ENCODE measurements at places on chromosomes 16 and 17.

DNA sequence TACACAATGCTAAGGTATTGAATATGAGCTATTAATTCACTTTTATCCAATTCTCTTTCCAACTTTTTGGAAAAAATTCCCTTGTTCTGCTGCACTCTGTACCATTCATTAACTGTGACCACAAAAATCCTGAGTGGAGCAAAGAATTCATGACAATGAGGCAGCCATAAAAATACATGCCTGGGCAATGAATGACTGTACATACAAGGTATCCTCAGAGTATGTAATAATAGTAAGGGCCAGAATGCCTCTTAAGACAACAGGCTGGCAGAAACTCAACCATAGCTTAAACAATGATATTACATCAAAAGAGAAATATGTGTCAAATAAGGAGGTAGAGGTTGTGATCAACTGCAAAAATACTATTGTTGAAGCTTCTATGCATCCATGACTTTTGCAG lies 74.7 kb upstream of the CA10 start:
- no peak for DNase-seq

- DNase-seq: peak; percentile 64
Measured at GRCh38 chr17:65039336-65039988, 17.1 kb downstream of the GNA13 start.

- no peak for DNase-seq
Measured at GRCh38 chr16:28930652-28931051, 1.1 kb upstream of the CD19 start.

DNA sequence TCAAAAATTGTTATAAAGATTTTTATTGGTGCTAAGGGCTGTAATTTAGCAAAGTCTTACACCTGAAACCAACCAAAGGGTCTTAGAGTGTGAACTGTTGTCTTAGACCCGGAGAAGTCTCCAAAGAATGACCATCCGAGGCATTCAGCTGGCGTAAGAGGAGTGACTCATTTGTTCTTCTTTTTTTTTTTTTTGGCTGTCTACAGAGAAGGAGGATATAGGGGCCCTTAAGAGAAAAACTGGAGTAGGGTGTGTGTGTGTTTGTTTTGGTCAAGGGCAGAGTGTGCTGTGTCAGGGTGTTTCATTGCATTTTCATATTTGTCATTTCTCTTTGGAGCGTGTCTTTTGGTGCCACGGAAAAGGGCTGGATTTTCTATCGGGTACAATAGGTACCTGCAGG lies 508.0 kb downstream of the WWOX start:
- no peak for DNase-seq

- no peak for DNase-seq
Measured at GRCh38 chr16:57940382-57940966, 30.5 kb downstream of the CNGB1 start.

GRCh38 chr16:77548766-77549165 lies 113.9 kb upstream of the ADAMTS18 start:
- DNase-seq: no peak

- no peak for DNase-seq
Measured at GRCh38 chr16:11405331-11406176, 60.3 kb downstream of the RMI2 start.

DNA sequence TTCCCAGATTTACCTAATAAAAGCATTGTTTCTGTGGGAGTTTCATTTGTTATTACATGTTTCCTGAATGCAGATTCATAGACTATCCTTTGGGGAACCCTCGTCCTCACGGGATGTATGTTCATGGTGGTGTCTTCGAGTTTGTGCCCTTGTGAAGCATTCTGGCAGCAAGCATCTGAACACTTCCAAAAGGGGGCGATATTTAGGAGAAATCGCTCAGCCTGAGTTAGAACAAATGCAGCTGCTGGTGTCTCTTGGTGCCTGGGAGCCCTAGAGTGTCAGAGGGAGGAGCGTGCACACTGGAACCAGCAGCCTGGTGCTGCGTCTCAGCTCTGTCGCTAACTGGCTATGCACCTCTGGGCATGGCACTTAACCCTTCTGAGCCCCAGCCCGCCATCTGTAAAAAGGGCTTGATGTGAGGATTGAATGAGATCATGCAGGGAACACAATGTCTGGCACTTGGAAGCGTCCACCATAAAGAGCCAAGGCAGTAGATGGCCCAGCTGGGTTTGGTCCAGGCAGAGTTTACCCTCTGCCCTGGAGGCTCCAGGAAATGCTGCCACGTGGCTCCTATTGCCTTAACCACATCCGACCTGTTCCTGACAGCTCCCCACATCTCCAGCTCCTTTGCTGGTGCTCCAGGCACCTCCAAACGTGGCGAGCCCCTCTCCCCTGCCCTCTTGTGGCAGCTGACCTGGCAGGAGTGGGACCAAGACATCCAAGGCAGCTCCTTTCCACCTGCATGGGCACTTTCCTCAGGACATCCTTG lies 25.0 kb upstream of the C16orf78 start:
- no peak for DNase-seq

DNA sequence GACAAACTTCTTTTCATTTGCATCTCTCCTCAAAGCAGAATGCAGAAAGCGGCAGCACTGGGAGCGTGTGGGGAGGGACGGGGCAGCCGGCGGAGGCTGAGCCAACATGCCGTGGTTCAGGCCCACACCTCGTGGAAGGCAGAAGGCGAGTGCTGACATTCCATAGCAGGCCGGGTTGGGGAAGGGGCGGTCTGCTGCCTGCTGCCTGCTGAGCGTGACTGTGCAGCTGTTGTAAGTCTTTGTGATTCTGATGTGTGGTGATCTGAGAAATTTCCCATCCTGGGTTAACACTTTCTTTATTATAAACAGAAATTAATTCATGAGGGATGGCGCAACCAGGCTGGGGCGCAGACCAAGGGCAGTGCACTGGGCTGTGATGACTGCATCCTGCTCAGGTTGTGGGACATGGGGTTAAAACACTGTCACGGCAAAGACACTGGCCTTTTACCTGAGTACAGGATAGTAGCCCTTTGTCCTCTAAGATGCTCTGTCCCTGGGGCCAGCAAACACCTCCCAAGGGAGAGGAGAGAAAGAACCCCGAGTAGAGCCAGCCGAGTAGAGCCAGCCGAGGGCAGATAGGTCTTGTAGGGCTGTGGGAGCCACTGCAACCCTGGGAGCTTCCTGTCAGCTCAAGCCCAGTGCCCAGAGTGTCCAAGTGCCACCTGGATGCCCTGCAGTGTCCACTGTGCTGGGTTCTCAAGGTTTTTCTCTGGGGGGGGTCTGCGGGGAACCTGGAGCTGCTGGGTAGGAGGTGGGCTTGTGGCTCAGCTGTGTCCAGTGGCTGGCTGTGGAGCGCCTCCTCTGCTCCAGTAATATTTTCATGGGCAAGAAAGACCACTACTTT lies 8.8 kb upstream of the DNASE1 start:
- DNase-seq: no peak

GRCh38 chr17:78977997-78978973 lies 1.4 kb downstream of the LGALS3BP start:
- no peak for DNase-seq

GRCh38 chr17:48162306-48162934 lies 54.9 kb downstream of the SNX11 start:
- DNase-seq: no peak

DNA sequence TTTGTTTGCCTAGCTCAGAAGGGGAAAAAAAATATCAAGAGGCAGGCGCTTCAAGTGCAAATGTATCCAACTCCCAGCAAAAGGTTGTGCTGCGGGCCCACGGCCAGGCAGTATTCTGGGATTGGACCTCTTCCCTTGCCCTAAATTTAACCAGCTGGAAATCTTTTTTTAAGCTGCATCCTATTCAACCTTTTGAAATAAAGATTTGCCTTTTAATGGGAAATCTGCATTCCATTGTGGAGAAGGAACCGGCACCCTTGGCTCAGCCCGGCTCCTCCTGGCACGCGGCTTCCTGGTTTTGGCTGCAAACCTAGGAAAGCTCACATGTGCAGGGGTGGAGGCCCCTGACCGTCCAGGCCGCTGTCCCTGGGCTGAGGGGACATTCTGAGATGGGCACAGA lies 38.8 kb upstream of the ENPP7 start:
- DNase-seq: no peak

GRCh38 chr16:30663820-30664219 lies 5.6 kb downstream of the FBRS start:
- no peak for DNase-seq

DNA sequence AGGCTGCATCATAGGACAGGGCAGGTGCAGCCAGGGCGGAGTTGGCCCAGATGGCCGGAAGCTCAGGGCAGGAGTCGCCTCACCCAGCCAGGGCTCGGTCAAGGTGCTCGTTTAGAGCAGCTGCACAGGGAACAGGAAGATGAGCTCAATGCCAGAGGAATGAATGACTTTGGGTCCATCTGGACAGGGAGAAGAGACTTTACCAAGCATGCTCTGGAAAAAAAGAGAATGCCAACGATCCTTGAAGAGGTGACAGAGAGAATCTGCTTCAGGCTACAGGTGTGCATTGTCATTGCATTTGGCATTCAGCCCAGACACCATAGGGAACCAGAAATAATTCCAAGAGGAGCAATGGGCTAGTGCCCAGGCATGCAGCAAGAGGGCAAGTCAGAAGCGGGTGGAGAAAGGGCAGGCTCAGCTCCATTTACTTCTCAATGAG lies 6.7 kb upstream of the MPP3 start:
- DNase-seq: no peak

GRCh38 chr16:85258629-85259028 lies 146.4 kb upstream of the CIBAR2 start:
- no peak for DNase-seq

DNA sequence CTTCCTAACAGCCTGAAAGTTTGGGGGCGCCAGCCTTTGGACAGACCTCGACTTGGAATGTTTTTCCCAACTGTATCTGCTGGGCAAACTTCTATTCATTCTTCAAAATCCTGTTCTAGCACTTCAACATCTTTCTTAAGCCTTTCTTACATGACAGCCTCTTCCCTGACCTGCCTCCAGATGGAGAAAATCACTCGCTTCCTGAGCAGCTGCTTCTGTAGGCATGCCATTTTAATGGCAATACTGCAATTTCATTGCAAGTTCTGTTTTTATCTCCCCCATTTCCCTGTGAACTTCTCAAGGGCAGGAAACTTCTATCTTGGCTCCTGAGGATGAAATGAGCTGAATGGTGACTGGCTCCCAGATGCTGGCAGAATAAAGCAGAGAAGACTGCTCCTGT lies 128.8 kb upstream of the ASIC2 start:
- no peak for DNase-seq

GRCh38 chr17:15492791-15493692 lies 25.6 kb upstream of the CDRT4 start:
- DNase-seq: no peak

DNA sequence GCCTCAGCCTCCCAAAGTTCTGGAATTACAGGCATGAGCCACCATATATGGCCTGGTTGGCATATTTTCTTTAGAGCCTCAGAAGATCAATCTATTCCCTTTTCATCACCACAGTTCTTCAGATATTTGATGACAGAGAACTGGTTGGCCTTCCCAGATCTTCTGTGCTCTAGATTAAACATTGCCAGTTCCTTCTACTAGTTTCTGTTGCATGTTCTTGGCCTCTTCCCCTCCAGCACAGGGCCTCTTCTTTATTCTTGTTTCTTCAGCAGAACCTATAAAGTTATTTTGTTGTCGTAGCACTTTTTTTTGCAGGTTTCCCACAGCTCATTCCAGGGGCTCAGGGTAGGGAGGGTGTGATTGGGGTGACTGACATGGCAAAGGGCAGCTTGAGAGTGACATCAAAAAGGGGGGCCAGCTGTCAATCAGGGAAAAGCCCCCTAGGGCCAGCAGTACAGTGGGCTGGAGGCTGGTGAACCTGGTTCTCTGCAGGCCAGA lies 9.3 kb downstream of the CHD9 start:
- no peak for DNase-seq

DNA sequence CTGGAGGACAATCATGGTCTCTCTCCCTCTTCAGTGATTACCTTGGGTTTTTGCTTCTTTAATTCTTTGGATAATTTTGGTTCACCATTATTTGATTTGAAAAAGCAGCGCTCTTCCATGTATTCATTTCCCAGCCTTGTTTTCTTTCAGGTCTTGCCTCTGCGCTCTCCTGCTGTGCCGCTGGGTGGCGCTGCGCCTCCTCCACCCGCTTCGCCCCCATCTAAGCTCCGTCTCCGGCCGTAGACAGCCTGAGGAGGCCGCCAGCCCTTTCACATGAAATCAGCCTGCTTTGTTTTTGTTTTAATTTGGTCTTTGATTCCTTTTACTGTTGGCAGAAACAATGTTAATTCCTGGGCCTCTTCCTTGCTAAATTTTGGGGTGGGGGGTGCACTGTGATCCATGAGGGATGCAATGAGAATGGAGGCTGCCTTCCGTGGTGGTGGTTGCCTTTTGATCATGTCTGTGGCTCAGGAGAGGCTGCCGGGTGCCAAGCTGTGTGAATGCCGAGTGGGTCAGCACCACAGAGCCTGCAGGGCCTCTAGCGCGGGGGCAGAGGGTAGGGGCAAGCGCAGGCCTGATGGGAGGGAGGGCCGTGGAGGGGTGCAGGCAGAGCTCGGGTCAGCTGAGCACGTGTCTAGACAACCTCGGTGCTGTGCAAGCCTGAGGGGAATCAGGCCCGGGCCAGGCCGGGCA lies 64.1 kb downstream of the PLD6 start:
- peak; percentile 30 for DNase-seq

DNA sequence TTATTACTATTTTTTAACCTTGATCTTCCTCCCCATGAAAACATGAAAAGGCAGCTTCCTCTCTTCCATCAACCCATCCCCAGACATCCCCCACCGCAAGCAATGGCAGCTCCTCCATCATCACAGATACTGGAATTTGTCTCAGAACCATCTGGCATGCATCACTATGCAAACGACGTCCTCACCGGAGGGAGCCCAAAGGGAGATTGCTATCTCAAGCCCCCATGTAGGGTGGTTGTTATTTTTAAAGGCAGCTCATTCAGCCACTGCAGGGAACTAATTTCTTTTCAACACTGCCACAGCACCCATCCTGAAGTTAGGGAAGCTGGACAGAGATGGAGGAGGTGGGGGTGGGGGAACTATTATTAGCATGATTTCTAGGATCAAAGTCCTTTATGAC lies 222.5 kb downstream of the FOXL1 start:
- no peak for DNase-seq

DNA sequence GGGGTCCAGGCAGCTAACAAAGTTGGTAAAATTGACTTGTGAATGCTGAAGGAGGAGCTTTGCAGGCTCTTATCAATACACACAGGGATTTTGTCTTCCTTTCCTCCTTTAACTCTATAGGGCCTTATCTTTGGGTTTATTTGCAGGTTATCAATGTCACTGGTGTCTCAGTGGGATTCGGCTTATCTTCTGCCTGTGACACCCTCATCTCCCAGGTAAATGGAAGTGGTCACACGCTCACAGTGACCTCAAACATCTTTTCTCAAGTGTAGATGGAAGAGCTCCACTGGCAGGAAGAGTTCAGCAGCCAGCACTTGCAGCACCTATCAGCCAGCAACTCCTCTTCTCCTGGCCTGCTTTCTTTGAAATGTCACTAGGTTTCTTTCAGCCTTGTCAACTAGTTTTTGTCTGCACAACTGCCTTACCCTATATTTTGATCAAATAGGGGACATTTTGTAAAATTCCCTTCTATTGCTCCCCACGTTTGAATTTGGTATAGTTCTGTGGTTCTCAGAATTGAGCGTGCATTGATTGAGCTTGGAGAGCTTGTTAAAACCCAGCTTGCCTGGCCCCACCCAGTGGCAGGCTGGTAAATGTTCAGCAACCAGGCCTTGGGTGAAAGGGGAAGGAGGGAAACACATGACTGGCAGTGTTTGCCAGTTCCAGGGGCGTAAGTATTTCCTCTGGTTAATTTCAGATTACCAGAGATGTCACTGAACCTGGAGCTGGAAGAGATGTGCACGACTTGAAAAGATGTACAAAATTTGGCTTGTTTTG lies 12.8 kb downstream of the SLC47A1 start:
- DNase-seq: no peak
